ENCODE measurements at places on chromosomes 4 and X.

- no peak for DNase-seq
Measured at GRCh38 chrX:66915893-66916292, 277.0 kb upstream of the EDA2R start.

GRCh38 chr4:72977936-72978485 is 91.5 kb downstream of the COX18 start:
- no peak for DNase-seq

DNA sequence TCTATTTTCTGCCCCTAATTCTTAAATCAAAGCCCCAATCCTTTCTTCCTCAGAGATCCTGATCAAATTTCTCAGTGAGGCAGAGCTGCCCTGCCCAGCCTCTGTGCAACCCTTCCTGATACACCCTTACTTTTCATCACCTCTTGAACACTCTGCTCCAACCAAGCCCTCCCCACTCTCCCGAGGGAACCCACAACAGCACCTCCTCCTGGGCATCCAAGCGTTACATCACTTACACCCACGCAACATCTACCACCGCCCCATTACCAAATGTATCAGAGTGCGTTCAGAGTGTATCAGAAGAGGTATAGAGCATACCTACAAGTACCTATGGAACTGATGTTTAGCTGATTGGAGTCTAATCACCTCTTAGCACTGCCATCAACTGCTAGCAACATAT is 186.5 kb downstream of the RAP1GDS1 start:
- peak; percentile 32 for DNase-seq

DNA sequence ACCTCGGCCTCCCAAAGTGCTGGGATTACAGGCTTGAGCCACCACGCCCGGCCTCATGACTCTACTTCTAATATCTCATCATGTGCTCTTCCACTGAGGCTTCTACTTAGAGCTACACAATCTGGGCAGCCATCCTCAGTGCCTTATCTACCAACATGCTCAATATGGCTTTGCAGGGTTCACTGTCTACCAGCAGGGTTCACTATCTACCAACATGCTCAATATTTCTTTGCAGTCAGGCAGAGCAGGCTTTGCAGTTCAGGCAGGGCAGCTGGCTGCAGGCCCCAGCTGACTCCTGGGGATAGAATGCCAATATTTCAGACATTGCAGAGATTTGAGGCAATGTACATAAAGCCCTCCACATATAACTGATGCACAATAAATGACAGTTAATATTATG is 47.5 kb downstream of the PKD2 start:
- peak; percentile 8 for DNase-seq

DNA sequence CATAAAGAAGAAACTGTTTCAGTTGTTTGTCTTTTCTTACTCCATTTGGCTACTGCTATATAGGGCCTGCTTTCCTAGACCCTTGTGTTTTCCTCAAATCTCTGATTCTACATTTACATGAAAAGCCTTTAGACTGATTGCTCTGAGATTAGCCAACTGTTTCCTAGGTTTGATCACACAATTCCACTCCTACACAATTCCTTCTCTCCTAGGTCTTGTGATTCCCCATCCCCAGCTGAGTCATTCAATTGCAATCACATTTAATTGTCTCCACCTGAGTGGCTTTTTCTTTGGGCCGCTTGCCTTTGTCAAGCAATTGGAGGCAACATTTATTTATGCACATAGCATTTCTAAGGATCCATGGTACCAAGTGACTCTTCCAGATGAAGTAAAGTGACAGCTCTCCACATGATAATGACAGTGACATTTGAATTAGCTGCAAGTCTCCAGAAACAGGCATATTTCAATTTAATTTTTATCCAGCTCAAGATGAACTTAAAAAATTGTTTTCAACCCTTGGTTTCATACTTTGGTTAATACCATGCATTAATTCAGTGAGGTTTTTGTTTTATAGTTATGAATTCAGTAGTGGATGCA is 35.8 kb downstream of the ATXN3L start:
- peak; percentile 51 for DNase-seq

DNA sequence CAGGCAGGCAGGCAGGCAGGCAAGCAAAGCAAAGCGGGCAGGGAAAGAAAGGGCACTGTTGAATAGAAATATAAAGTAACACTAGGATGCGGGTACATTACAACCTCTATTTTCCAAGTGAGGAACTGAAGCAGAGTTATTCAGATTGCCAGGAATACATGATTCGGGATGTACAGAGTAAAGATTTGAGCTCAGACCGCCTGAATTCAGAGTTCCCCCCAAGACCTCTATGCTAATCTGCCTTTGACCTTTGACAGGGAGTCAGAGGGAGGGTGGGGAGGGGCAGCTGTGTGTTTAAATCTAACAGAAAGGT is 271.9 kb upstream of the SMIM31 start:
- DNase-seq, result no peak

All from H7 (cell line).